ENCODE measurements at places on chromosomes 16 and 17.

DNA sequence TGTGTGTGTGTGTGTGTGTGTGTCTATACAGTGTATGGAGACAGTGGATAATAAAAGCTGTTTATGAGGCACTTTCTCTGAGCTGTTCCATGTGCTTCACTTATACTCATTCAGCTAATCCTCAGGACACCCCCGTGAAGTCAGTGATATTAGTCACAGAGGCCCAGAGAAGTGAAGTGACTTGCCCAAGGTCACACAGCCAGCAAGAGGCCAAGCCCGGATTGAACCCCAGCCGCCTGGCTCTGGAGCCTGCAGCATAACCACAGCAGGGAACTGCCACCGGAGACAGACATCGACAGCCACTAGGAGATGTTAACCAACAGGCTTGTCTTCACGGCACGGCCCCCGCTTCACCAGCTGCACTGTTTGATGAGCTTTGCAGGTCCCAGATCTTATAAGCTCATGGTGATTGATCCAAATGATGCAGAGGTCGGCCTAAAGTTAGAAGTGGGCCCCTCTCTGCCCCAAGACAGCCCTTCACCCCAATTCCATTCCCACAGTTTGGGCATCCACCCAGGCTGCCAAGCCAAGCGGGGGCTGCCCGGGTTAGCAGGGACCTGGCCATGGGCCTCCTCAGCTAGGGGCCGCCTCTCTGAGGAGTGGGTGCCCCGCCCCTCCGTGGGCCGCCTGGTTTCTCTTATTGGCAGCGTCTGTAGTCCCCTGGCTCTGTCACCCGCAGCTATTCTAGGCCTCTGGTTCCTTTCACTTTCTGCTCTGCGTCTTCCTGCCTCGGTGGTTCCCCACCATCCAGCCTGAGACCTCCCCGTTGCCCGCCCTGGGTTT lies 30.9 kb downstream of the SOCS1 start:
- DNase-seq = peak; percentile 59

DNA sequence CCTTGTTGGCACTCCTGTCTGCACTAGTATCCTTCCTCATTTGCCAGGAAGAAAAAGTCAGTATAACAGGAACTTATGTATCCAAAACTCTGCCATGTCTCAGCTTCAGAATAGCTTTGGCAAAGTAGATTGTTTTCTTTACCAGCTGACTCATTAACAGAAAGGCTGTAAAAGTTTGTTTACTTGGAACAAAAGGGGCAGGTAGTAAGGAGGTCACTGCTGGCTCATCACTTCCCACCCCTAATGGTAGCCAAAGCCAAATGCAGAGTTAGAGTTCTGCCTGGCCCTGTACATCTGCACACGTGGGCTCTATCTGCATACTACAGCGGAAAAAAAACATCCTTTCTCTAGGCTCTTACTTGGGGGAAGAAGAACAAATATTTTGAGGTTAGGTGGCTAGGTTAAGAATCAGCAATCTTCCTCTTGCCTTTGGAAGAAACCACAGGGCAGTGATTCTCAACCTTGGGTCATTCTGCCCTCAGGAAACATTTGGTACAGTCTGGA lies 90.9 kb upstream of the BCAR1 start:
- no peak for DNase-seq

DNA sequence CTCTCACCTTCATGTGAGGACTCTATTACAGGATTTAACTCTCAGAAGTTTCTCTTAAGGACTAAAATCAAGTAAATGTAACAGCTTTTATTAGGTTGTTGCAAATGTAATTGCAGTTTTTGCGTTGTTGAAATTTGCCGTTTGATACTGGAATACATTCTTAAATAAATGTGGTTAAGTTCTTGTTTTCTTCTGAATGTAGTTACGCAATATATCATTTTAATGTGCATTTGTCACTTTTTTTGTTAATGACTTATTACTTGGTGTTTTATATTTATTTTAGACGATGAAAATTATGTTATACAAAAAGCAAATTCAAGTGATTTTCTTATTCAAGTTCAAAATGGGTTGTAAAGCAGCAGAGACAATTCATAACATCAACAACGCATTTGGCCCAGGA lies 76.3 kb downstream of the TTC19 start:
- no peak for DNase-seq

- no peak for DNase-seq
Observed at GRCh38 chr17:70047619-70048419, 27.2 kb upstream of the KCNJ16 start.

- no peak for DNase-seq
Observed at GRCh38 chr16:30766206-30766932, 4.2 kb downstream of the RNF40 start.

DNA sequence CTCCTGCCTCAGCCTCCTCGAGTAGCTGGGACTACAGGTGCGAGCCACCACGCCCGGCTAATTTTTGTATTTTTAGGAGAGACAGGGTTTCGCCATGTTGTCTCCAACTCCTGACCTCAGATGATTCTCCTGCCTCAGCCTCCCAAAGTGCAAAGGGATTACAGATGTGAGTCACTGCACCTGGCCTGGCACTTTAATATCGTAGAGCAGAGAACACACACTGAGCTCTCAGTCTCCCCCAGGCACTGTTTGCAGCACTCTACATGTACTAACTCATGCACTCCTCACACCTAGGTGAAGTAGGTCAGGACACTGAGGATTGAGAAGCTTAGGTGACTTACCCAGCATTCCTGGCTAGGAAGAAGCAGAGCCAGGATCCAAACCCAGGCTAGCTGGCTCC lies 15.0 kb downstream of the C17orf100 start:
- no peak for DNase-seq

GRCh38 chr17:3845291-3845620 lies 790 bp downstream of the NCBP3 start:
- peak; percentile 66 for DNase-seq

DNA sequence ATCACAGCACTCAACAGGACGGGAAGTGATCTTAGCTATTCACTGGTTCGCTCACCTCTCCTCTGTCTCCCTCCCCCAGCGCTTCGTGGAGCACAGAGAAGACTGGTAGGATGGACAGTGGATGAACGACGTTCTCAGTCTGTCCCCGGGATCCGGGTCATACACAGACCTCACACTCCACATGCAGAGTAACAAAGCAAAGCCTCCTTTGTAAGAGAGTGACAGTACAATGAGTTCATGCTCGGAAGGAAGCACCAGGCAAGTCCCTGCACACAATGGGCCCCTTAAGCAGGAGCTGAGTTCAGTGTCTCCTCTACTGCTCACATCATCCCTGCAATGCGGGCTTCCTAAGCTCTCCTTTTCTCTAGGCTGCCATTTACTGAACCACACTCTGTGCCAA lies 356.9 kb downstream of the C16orf95 start:
- DNase-seq = no peak

GRCh38 chr17:56870081-56870651 lies 36.2 kb downstream of the DGKE start:
- no peak for DNase-seq

DNA sequence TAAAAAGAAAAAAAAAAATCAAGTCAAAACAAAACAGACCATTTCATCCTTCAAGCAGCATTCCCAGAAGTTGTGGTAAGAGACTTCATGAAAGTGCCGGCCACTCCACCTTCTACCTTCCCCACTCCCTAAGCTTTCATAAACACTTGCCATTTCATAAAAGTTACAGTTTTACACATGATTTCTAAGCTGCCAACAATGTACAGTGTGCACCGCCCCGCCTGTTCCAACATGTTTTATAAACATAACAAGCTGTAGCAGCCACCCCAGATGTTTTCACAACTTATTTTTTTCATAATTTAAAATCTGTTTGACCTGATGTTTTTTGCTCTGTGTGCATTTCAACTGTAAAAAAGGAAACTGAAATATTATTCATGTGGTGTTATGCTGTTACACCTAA lies 608.1 kb downstream of the TOX3 start:
- no peak for DNase-seq

DNA sequence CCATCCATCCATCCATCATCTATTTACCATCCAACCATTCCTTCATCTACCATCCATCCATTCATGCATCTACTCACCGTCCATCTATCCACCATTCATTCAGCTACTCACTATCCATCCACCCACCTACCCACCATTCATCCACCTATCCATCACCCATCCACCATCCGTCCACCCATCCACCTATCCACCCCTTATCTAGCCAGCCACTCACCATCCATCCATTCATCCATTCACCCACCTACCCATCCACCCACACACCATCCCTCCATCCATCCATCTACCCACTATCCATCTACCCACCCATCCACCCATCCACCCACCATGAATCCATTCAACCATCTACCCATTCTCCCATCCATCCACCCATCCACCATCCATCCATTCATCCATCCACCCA lies 26.6 kb downstream of the BCO1 start:
- DNase-seq = no peak

DNA sequence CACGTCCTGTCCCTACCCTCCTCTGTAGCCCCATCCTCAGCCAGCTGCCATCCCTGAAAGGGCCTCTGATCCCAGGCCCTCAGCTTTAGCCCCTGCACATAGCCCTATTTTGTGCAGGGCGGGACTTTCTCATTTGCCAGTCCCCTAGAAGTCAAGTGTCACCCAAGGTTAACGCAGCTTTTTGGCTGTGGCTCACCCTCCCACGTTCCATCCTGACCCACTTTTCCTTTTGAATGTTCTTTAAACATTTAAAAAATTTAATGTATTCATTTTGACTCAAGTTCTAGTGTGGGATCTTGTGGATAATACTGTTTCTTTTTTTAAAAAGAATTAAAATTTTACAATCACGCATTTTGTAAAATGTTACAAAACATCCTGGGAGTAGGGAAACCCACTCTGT lies 62.2 kb upstream of the LGALS9 start:
- DNase-seq = no peak

DNA sequence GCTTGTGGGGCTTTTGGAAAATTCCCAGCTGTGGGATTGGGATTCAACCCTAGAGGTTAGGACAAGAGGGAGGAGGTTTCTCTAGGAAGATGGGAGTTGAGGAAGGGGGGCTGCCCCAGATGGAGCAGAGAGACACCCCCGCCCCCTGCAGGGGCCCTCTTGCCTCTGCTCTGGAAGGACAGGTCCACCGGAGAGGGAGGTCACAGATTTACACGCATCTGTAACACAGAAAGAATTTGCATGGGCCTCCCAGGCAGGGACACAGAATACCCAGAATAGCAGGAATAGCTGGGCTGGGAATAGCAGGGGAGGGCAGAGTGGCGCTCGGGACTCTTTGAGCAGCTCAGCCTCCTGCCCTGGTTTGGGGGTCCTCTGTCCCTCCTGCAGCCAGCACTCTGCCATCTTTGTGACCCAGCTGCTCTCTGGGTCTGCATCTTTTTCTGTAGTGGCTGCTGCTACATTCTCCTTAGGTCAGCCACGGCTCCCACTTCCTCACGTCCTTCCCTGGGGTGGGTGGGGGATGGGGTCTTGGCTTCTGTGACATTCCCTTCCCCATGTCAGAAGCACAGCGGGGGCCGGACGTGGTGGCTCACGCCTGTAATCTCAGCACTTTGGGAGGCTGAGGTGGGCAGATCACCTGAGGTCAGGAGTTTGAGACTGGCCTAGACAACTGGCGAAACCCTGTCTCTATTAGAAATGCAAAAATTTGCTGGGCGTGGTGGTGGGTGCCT lies 33.9 kb upstream of the PLLP start:
- no peak for DNase-seq

GRCh38 chr16:72905581-72905980 lies 142.3 kb downstream of the ZFHX3 start:
- DNase-seq = no peak

GRCh38 chr17:3762922-3763776 lies 37.8 kb downstream of the ITGAE start:
- DNase-seq = peak; percentile 88

- DNase-seq = peak; percentile 31
Observed at GRCh38 chr17:74274060-74274708, at the start of gene DNAI2. DNAI2 (plus strand) TSS chr17:74274234; CDS start chr17:74281818, 7,584 bp downstream.

DNA sequence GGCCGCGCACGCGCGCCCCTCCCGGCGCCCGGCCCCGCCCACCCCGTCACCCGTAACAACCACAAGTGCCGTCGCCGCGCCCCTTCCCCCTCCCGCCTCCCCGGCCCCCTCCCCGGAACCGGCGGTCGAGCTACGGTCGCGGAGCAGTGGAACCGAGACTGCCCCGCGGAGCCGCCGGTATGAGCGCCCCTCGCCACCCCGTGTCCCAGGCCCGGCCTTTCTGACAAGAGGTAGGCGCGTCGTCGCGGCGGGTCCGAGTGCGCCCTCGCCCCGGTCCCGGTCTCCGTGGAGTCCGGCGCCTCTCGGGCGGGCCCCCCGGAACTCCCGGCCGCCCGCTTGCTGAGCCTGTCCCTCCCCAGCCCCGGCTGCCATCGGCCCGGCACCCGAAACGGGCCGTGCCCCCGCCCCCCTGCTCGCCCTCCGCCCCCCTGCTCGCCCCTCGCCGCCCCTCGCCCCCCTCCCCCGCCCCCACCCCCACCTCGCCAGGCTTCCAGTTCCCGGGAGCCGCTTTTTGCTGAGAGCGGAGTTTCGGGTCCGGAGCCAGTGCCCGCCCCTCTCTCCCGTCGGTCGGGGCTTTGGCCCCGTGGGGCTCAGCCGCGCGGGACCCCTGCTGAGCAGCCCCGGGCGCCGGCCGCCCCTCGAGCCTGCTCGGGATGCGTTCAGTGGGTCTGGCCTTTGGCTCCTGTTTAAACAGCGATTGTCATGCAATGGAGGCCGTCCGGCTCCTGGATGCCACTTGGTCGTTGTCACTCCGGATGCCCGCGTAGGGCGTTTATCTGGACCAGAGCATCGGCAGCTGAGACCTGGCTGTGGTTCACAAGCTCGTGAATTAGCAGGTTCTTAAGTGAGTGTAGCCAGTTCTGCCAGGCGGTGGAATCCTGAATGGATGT lies at the start of gene SEC14L1:
Gene SEC14L1, plus strand, starts transcription at position 92 of the 890 bp plus-strand sequence. CDS start 2,628 bp downstream, outside the sequence.
- DNase-seq = peak; percentile 34

GRCh38 chr16:50599494-50599893 lies 51.3 kb downstream of the NKD1 start:
- no peak for DNase-seq

DNA sequence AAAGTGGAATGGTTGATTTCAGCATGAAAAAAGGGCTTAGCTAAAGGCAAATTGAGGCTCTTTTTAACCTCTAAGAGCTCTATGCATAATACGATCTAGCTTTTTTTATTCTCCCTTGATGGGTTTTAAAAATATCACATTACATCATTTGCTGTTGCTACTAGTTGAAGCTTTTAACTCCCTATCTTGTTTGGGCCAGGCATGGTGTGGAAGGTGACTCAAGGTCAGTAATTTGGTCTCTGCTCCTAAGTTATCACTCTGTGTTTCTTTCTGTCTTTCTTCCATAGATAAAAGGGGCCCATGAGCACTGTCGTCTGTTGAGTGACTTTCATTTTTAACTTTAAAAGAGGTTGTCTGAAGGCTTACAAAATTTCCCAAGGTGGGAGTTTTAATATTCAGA lies 58.1 kb upstream of the GOT2 start:
- DNase-seq = no peak

DNA sequence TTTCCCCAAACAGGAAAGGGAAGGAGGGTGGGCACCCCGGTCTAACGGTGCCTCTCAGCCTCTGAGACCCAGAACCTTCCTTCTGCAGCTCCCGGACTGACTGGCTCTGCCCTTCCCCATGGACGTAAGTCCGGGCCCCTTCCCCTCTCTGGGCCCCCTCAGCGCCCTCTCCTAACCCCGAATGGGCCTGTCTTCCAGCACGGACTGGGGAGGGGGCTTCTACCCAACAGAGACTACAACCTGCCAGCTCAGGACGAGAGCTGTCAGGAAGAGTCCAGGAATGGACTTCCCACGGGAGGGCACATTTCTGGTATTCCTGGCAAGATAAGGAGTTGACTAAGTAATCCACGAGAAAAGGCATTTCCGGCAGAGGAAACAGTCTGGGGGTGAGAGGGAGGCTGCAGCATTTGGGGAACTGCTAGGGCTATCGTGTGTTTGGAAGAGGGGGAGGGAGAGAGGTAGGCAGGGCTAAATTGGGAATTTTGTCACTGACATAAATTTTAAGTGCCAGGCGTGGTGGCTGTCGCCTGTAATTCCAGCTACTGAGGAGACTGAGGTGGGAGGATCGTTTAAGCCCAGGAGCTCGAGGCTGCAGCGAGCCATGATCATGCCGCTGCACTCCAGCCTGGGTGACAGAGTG lies 12.1 kb upstream of the ALDOA start:
- DNase-seq = no peak

Data from CD4-positive, CD25-positive, alpha-beta regulatory T cell (primary cell).